ENCODE measurements at places on chromosomes 16 and 17. TPM values are rescaled to one million over a fixed set of nuclear protein-coding genes. Genes with fewer than 3 reads are reported as not detected.

HOXB13 gene
- polyA plus RNA-seq, result not detected

CPHXL2 gene
- polyA plus RNA-seq, result 0.06 TPM

HAGHL gene
- 9.1 TPM for polyA plus RNA-seq

- DNase-seq, result no peak
These were observed 44.7 kb downstream of the SREBF1 start for GRCh38 chr17:17792037-17792550.

DNA sequence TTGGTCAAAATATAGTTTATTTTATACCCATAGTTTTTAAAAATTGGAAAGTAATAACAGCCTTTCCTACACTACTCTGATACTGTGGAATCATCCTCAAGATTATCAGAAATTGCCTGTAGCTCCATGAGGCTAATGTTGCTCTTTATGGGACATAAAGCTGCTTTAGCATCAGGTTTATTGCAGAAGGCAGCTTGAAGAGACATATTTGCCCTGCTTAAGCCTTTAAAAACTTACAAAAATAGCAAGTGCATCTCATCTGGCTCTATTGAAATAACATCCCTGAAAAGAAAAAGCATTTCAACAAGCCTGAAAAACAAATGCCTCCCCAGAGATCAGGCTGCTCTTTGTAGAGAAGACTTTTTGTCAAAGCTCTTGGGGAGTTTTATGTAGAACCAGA lies 142.9 kb upstream of the MON1B start:
- DNase-seq, result no peak

DNA sequence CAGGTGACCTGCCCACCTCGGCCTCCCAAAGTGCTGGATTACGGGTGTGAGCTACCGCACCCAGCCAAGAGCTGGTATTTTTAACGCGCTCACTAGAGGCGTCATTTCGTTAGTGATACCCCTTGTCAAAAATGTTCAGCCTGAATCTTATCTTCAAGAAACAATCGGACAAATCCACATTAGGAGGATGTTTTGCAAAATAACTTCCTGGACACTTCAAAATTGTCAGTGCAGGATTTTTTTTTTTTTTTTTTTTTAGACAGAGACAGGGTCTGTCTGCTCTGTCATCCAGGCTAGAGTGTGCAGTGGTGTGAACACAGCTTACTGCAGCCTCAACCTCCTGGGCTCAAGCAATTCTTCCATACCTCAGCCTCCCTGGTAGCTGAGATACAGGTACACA lies 63.0 kb downstream of the RMI2 start:
- no peak for DNase-seq

GRCh38 chr17:20095336-20096080 lies 86.3 kb downstream of the SPECC1 start:
- DNase-seq, result peak; percentile 31

GRCh38 chr16:15502041-15502725 lies 67.8 kb downstream of the BMERB1 start:
- DNase-seq, result no peak

DNA sequence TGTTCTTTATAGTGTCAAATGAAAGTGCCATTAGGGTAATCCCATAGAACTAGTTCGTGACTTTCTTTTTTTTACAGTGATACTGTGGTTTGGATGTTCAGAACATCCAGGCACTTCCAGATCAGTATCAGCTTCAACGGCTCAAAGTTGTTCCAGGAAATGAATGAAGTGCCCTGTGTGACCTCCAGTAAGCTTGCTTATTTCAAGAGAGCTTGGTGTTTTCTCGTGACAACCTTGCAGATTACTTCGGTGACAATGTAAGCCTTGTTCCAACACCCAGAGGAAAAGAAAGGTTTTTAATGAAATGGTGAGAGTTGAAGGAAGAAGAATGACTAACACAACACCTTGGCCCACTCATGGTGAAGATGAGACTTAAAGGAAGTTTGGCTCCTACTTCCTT lies 16.0 kb upstream of the KCNJ16 start:
- no peak for DNase-seq

DNA sequence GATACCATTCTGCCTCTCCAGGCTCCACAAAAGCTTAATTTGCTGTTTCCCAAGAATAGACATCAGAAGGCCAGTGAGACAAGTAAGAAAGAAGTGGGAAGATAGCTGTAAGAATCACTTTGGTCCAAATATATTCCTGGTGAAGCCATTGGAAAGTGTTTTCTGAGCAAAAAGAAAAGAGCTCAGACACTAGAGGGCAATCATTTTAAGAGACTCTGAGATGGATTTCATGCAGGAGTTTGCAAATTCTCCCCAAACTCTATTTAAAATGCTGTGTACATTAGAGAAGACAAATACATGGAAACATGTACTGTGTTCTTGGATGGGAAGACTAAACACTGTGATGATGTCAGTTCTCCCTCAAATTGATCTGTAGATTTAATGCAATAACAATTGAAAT lies 8.0 kb upstream of the SLC6A2 start:
- DNase-seq, result no peak

DNA sequence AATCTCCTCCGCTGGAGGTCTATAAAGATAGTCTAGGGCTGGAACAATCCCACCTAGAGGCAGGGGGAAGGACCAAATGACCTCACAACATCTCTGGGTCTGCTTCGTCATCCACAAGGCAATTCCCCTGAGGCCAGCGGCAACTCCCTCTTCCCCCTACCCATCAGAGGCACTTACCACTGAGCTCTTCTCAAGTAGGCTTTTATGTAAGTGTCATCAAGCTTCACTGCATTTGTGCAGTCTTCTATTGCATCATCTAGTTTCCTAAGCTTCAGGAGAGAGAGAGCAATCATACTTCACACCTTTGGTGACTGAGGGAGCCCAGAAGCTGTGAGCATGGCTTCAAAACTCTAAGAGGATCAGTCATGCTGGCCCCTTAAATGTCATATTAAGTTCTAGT lies 21.0 kb downstream of the CNP start:
- no peak for DNase-seq
